ENCODE measurements at places on chromosomes 4 and X.
A peak's percentile ranks its signal among the peaks of the same experiment; 100 is the strongest.

DNA sequence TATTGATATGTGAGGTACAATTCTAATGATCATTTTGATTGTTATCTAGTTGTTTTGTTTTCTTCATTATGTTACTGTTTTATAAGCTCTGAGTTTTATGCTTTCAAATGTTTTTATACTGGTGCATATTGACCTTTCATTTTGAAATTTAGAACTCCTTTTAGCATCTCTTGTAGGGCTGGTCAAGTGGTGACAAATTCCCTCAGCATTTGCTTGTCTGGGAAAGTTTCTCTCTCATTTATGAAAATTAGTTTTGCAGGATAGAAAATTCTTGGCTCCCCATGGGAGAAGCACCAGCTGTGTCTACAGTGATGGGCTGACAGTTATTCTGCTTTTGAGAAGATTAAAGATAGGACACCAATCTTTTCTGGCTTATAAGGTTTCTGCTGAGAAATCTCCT lies 105.3 kb upstream of the SPRY1 start:
- no peak for DNase-seq

GRCh38 chrX:38375891-38376290 lies 23.5 kb downstream of the OTC start:
- no peak for DNase-seq

- DNase-seq: no peak
Observed at GRCh38 chr4:26766141-26766540, 94.5 kb upstream of the STIM2 start.

GRCh38 chrX:7943600-7944245 lies 16.5 kb upstream of the PNPLA4 start:
- no peak for DNase-seq

DNA sequence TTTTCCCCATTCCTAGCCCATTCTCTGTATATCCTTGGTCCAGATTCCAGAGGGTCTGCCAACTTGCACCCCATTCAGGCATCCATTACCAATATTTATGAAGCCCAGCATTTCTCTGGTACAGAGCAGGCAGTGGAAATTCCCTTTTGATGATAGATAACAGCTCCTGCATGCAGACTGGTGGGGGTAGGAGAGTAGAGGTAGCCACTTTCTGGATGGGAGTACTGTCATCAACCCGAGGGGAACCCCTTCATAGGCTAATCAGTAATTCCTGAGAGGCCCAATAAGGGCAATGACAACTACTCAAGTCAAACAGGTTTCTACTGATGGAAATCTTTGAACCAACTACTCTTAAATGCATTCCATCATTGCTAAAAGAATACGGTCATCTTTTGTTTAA lies 63.7 kb downstream of the COL25A1 start:
- no peak for DNase-seq

- DNase-seq: peak; percentile 37
Observed at GRCh38 chrX:107205770-107206696, at the start of the genes DNAAF6 and NUP62CL. TSS of gene DNAAF6 (plus strand) at chrX:107206611. CDS start at chrX:107212876, 6,265 bp downstream. TSS of gene NUP62CL (minus strand) at chrX:107206433. CDS start at chrX:107175146, 31,287 bp downstream.

GRCh38 chrX:107673933-107674479 lies 45.7 kb downstream of the PRPS1 start:
- DNase-seq: peak; percentile 88

DNA sequence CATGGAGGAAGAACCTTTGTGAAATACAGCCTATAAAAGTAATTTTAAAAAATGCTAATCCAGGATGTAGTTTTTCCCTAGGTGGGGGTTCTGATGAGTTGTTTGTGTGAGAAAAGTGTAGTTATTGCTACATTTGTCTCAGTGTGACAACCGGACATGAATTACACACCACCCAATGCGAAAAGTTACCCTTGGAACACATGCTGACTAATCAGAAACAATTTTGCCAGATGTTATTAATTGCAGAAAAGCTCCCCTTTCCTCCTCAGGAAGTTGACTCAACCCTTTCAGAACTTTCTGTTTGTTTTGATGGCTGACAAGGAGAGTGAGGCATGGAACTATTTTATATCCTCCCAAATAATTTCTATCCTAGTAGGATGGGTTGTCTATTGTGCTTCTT lies 38.1 kb upstream of the EDA2R start:
- no peak for DNase-seq

DNA sequence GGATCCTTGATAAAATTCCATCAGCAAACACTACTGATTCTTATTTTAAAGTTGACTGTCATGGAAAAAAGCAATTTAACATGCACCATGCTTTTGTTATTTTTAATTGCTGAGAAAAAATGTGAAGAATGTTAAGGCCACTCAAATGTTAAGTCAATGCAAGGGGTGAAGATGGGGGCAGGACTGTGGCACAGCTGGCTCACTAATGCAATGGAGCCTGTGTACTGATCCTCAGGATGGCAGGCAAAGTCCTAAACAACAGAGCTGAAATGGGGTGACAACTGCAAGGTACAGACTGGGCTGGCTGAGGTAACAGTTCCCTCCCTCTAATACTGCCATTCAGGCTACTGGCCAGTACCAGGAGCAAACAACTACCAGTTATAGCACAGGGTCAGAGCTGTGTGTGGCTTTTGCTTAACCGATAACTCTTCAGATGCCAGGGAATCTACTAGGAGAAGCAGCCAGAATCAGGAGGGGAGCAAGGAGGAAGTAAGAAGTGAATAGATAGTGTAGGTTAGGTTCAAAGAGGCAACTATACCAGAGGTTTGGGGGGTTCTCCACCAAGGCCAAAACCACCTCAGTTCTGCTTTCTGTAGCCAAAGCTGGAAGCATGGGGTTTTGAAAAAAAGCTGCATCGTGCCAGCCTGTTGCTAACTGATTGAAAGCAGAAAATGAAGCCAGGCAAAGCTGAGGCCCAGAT lies 372.6 kb downstream of the OPHN1 start:
- DNase-seq: no peak

DNA sequence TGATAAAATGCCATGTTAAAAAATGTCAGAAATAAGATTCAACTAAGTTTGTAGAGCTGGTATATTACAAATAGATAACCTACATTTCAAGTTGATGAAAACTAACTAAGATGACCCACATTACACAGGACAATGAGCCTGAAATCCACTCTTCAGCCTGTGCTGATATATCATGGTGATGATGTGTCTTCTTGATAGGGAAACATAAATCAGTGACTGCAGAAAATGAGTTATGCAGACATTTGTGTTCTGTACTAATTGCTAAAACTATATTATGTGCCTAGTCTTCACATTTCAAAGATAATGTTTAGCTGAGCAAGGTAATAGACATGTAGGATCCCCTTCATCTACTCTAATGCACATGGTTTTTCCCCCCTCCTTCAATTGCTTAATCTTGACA lies 331.6 kb upstream of the F9 start:
- no peak for DNase-seq

GRCh38 chr4:180028682-180029081 lies 2214.5 kb upstream of the TENM3 start:
- DNase-seq: no peak

- DNase-seq: no peak
Observed at GRCh38 chr4:113358784-113359183, 309.3 kb downstream of the ANK2 start.

- DNase-seq: no peak
Observed at GRCh38 chrX:138018145-138018799, 452.3 kb downstream of the ZIC3 start.

GRCh38 chr4:25986807-25987206 lies 72.8 kb downstream of the SMIM20 start:
- no peak for DNase-seq

DNA sequence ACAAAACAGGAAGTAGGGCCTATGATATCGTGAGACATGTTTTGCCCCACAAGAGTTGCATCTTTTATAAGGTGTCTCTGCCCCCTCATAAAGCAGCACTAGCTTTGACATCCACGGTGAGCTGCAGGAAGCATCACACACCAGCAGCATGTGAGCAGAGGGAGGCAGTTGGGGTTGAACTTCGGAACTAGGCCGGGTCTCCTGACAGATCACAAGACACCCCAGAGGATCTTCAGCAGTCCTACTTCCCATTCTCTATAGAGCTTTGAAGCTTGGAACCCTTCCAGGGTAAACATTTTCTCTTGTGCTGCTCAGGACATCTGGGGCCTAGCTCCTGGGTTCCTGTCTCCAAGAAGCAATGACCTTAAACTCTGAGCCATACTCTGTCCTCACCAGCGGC lies 27.5 kb downstream of the YY2 start:
- no peak for DNase-seq

GRCh38 chr4:182179105-182179504 lies 64.1 kb upstream of the TENM3 start:
- no peak for DNase-seq

GRCh38 chr4:144681806-144682205 lies 35.9 kb downstream of the HHIP start:
- DNase-seq: no peak

DNA sequence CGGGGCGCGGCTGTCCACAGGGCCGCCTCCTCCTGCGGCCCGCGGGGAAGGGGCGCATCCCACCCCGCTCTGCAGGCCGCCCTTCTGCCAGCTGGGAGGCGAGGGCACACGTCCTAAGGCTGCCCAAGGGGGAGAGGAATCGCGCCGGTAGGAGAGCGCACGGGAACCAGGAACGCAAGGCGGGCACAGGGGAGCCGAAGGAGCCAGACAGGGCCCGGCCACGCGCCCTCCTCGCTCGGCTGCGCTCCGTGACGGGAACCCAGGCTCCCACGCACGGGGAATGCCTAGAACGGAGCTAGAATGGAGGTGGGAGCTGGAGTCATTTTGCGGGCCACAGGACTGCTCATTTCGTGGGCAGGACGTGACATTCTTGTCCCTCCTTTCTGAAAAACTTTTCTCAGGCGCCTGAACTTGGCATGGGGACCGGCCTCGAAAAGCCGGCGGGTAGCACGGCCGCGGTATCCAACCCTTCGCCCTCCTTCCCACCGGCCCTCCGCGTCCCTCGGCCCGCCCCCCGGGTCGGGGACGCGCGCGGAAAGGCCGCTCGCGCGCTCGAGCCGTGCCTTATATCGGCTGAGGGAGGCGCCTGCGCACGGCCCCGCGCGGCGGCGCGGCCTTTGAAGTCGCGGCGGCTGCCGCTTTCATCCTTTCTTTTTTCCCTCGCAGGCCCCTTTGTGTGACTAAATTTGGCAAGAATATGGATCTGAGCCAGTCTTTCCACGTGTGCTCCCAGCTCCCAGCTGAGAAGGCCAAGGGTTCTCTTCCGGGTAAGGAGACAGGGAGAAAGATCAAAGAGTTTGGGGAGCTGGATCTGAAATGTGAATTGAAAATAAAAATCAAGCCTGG lies 4.2 kb upstream of the LEF1 start:
- no peak for DNase-seq

- DNase-seq: no peak
Observed at GRCh38 chr4:133156096-133156495, 7.0 kb downstream of the PCDH10 start.

GRCh38 chrX:53357799-53358530 lies 64.5 kb downstream of the SMC1A start:
- DNase-seq: no peak

GRCh38 chr4:122827879-122828601 lies 1.4 kb downstream of the FGF2 start:
- DNase-seq: no peak

DNA sequence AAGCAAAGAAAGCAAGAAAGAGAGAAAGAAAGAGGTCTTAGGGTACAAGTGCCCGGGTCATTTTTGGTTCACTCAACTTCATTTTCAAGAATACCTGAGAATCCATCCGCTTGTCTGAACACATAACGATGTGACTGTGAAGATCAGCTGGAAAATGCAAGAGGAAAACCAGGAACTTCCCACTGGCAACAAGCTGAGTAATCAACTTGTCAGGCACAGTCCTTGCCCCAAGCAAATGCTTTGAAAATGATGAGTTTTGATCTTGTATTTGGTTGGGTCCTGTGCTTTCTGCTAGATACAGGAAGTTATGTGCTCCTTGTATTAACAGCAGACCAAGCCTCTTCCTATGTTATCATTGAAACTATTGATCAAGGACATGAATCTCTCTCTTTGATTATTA lies 239.1 kb downstream of the ASMT start:
- DNase-seq: no peak

- DNase-seq: no peak
Observed at GRCh38 chr4:39961311-39961877, 16.3 kb downstream of the PDS5A start.

GRCh38 chr4:180059216-180059881 lies 2183.9 kb upstream of the TENM3 start:
- no peak for DNase-seq

GRCh38 chrX:13345438-13345837 lies 25.6 kb upstream of the ATXN3L start:
- no peak for DNase-seq

GRCh38 chr4:143186649-143187048 lies 1.9 kb downstream of the USP38 start:
- no peak for DNase-seq

GRCh38 chr4:155694100-155694785 lies 27.6 kb downstream of the GUCY1A1 start:
- DNase-seq: no peak

DNA sequence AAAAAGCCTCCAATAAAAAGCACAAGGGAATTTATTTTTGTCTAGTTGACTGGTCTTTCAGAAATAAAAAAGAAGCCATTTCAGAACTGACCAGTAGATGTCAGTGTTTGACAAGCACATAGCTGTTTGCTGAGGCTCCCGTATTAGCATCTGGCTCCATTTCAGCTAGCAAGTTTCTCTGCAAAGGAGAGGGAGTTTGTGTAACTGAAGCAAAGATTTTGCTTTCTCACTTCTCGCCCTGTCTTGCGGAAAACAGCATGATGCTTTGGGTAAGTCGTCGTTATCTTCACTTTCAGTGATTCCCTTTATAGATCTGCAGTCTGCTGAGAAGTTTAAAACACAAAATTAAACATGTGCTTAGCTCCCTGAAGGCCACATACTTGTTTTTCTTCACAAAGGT lies 85.5 kb downstream of the CT47B1 start:
- no peak for DNase-seq

- no peak for DNase-seq
Observed at GRCh38 chr4:61614231-61614630, 414.1 kb downstream of the ADGRL3 start.

DNA sequence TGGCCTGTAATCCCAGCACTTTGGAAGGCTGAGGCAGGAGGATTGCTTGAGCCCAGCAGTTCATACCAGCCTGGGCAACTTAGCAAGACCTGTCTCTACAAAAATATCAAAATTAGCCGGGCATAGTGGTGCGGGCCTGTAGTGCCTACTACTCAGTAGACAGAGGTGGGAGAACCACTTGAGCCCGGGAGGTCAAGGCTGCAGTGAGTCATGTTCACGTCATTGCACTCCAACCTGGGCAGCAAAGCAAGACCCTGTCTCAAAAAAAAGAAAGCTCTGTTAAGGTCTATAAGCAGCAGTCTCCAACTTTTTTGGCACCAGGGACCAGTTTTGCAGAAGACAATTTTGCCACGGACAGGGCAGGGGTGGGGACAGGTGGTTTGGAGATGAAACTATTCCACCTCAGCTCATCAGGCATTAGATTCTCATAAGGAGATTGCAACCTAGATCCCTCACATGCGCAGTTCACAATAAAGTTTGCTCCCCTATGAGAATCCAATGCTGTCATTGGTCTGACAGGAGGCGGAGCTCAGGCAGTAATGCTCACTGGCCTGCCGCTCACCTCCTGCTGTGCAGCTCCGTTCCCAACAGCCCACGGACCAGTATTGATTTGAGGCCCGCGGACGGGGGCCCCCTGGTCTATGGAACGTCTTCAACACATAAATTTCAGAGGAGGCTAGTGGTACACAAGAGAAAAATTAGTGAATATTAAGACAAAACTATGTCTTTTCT lies 67.9 kb downstream of the KLHL8 start:
- DNase-seq: no peak

GRCh38 chr4:11072999-11073398 lies 355.7 kb downstream of the HS3ST1 start:
- no peak for DNase-seq

- no peak for DNase-seq
Observed at GRCh38 chr4:5888222-5889001, 4.5 kb downstream of the CRMP1 start.

- no peak for DNase-seq
Observed at GRCh38 chr4:71009890-71010588, 16.6 kb downstream of the DCK start.

Measured in stimulated activated CD8-positive, alpha-beta memory T cell treated with anti-CD3 and anti-CD28 coated beads, Interleukin-4, amount 100 ng/mL, for 4 hours (primary cell).